ENCODE measurements at places on chromosomes 6 and 20.
A peak's percentile ranks its signal among the peaks of the same experiment; 100 is the strongest.

GRCh38 chr20:35314816-35315631 is 22.8 kb upstream of the FAM83C start:
- DNase-seq: peak; percentile 32

GRCh38 chr6:23951691-23952090 is 174.3 kb upstream of the NRSN1 start:
- DNase-seq: no peak

- DNase-seq: no peak
Measured at GRCh38 chr20:58229198-58229798, 845 bp upstream of the ANKRD60 start.

GRCh38 chr20:51736947-51737346 is 31.2 kb downstream of the ATP9A start:
- no peak for DNase-seq

DNA sequence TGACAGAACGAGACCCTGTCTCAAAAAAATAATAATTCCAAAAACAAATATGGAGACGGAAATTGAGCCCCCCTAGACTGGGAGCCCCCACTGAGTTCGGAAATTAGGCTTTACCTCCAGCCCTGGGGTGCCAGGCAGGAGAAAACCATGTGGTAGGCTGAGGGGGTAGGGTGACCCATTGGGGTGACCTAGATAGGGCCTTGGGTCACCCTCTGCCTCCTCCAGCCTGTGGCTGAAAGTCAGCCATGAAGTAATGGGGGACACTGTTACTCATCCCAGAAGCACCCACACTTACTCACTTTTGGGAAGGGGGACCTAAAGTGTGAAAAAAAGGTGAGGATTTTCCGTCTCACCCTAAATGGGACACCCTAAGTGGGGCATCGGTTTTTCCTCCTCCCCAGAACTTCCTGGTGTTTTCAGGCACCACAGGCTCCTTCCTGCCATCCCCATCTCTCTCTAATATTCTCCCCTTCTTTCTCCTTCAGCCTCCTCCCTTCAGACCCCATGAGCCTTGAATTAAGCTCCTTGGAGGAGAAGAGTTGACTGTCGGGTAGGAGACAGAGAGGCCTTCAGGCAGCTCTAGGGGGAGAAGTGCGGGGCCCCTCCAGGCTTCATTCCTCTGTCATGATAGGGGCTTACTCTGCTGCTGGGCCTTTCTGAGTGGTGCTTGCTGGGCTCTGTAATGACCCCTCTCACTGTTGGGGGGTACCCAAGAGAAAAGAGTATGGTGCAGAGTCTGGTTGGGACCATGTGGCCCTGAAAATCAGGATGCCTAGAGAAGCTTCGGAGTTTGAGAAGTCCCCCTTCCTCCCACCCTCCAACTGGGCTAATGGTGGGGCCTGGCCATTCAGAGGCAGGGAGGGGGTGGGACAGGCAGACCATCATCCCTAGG is 2.4 kb downstream of the LTB start:
- DNase-seq: no peak

GRCh38 chr6:11011787-11012234 is 32.3 kb downstream of the ELOVL2 start:
- DNase-seq: peak; percentile 8

DNA sequence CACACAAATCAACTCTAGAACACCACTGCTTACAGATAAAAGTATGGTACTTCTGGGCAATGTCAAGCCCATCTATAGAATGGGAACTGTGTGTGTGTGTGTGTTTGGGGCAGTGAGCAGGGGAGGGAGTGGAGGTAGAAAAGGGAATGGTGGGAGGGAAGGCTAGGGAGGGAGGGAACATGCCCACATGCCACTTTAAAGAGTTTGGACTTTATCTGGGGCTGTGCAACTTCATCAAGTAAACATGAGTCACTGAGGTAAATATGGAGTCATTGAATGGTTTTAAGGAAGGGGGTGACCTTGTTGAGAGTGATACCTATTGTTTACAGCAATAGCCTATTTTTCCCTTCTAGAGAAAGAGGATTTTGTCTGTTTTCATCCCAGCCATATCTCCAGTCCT is 22.5 kb upstream of the RNGTT start:
- DNase-seq: no peak

GRCh38 chr6:148578489-148578814 is 168.4 kb upstream of the UST start:
- DNase-seq: no peak

DNA sequence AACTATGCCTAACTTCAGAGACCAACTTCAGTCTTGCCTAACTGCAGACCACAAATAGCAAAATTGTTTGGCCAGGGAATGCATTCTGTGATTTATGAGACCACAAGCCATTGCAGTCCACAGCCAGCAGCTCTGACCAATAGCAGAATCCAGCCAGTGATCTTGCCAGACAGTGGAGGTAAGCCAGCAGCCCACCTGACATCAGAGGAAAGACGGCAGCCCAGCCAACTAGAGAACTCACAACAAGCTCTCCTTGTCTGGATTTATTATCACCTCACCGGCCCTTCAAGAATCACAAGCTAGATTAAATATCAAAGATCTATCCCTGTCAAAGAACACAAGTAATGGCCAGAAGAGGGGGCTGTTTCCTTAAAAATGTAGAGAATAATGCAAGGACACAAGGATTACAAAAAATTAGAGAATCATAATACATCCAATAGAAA is 66.5 kb upstream of the SLC35F1 start:
- peak; percentile 62 for DNase-seq

DNA sequence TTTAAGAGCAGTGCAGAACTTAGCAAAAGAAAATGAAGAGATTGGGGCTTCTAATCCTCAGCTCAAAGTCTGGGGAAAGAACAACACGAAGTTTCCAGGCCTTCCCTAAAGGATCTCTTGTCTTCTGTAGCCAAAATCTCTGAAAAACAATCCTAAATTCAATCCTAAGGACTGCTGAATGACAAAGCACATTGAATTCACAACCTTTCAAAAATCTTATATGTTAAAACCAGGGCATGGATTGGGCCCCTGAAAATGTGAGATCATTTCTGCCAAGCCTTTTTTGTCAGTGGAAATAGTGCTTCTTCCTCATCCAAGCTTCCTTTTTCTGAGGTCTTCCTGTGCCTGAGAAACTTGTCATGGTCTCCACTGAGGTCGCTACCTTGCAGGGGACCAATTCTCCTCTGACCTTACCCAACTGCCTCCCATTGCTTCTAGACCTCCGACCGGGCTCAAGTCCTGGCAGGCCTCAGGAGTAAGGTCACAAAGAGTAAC is 126.2 kb upstream of the ARID1B start:
- peak; percentile 7 for DNase-seq

- peak; percentile 50 for DNase-seq
Measured at GRCh38 chr6:116352515-116353471, 18.0 kb upstream of the DSE start.

DNA sequence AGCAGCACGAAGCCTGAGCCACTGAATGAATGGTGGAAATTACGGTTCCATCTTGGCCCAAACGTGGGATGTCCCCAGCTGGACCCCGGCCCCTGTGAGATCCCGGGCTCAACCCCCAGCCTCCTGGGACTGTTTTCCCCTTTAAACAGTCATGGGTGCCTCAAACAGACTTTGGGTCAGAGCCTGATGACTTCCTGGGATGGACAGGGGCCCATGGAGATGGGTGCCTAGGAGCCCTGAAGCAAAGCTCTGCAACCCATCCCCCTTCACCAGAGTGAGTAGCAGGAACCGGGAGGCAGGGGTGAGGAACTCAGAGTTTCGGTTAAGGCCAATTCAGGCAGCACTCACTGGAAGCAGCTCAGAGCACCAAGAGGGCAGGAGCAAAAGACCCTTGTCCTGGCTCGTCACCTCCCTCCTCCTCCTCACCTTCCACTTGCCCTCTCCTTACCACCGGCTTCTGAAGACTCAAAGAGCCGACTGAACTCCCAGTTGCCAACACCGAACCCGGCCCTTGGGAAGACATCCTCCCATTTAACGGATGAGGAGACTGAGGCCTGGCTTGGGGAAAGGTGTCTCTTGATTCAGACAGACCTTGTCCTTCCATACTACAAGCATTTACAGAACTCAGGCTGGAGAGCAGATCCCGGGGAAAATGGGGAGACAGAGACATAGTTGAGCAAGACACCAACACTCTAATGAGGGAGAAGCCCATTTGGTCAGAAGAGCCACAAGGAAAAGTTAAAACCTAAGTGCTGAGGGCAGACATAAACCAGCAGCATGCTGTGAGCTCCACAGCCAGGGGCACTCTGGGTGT is 14.9 kb upstream of the TLDC2 start:
- no peak for DNase-seq

- DNase-seq: no peak
Measured at GRCh38 chr6:9428421-9429172, 986.3 kb downstream of the TFAP2A start.

DNA sequence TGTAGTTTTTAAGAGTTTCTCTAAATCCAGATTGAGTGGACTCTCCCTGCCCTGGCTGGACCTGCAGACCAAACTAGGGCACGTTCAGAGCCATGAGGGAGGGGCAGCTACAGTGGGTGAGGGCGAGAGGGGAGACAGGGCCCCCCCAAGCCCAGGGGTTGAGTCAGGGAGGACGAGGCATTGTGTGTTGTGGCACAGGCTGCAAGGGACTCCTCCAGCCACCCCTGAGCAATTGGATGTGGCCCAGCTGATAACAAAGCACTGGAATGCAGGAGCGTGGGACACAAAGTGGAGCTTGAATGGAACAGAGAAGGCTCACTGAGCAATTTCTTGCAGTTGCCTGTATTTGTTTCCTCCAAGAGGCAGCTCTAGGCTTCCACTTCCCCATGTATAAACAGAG is 43.5 kb upstream of the MYL9 start:
- no peak for DNase-seq

DNA sequence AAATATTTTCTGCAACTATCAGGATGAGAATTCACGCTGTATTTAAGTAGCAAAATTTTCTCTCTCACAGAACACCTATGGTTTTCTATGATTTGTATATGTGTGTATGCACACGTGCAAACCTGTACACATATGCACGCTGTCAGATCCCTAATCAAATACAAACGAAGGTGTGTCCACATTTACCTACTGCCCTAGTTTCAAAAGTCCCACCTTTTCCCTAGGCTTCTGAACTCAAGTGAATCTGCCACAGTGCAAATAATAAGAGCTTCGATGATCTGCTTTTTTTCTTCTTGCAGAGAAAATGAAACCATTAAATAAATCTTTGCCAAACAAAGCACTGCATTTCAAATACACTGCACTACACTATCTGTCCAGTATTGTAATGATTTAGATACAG is 6.5 kb downstream of the HIVEP2 start:
- DNase-seq: no peak

DNA sequence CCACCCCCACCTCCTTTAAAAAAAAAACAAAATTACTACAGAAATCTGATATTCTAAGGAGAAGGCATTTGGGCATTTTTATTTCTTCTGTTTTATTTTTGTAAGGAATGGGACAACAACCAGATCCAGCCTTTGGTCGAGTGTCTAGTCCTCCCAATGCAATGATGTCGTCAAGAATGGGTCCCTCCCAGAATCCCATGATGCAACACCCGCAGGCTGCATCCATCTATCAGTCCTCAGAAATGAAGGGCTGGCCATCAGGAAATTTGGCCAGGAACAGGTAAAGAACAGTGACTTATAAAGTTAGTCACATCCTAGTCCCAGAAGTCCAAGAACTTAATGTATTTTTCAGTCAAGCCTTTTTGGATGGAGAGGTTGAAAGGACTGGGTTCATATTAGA is 133.0 kb downstream of the SULF2 start:
- DNase-seq: no peak

- DNase-seq: peak; percentile 72
Measured at GRCh38 chr6:68343901-68344300, 291.2 kb upstream of the ADGRB3 start.

DNA sequence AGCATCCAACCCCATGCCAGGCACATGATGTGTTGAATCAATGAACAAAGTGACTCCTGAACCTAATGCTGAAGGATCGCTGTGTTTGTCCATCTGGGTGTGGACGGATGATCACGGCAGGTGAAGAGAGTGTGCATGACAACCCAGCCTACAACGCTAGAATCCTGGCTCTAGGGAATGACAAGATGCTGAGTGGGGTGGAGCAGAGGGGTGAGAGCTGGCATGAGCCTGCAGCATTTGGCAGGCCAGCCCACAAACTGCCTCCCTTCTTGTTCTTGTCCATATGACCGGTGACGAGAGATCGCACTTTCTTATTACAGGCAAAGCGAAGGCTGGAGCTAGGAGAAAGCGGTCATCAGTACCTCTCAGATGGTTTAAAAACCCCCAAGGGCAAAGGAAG is 54.7 kb upstream of the CDKAL1 start:
- no peak for DNase-seq

- no peak for DNase-seq
Measured at GRCh38 chr20:17843246-17844132, 125.1 kb downstream of the SNX5 start.

GRCh38 chr6:132797951-132798868 is at the start of gene SLC18B1:
TSS of gene SLC18B1 (minus strand) at chr6:132798637. CDS start at chr6:132798456, 181 bp downstream.
- peak; percentile 73 for DNase-seq

GRCh38 chr20:24755411-24755922 is 193.6 kb upstream of the CST7 start:
- DNase-seq: no peak

DNA sequence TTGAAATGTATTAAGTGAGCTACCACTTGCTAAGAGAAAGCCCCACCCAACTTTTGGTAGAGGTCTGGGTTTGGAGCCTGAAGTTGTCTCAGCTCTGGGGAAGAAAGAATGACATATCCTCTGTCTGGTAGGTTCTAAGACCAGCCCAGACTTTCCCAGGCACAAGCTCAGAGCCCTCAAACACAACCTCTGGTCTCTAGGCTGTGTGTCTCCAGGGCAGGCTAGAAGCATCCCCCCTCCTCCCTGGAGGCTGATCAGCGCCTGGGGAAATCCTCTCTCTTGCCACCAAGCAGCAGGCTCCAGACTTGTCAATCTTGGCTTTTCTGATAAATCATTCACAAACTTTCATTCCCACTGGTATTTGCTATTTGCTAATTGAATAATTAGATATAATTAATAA is 226.5 kb upstream of the CST7 start:
- DNase-seq: no peak

DNA sequence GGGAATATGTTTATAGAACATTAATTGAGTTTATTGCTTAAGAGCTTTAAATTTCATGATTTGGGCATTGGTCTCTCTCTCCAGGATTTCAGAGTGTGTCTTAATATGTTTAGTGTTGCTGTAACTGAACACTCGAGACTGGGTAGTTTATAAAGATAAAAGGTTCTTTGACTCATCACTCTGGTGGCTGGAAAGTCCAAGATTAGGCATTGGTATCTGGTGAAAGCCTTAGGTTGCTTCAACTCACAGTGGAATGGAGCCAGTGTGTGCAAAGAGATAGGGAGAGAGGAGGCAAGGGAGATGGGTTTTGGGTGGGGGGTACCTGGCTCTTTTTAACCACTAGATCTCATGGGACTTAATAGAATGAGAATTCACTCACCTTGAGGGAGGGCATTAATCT is 35.6 kb upstream of the DTNBP1 start:
- no peak for DNase-seq

- no peak for DNase-seq
Measured at GRCh38 chr6:15870333-15871043, 207.7 kb upstream of the DTNBP1 start.

DNA sequence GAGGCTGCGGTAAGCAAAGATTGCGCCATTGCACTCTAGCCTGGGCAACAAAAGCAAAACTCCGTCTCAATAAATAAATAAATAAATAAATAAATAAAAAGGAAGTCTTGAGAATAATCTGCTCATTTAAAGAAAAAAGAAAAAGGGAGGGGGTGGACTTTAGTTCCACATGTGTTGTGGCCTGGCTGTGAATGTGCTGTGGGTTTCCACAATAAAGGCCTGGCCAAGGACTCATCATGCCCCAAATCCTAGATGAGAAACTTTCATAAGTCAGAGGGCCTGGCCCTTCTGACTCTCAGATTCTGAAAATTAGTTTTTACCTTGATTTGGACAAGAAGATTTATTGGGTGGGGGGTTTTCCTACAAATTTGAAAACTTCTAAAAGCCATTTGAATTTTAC is 48.4 kb downstream of the RIOK1 start:
- no peak for DNase-seq
